ENCODE measurements at places on chromosomes 6 and 20.

GRCh38 chr6:13760307-13761304, 49.0 kb upstream of the RANBP9 start:
- no peaks in the 10 kb centered on the region for H3K36me3 ChIP-seq
- no peak overlapping the region for H3K27ac ChIP-seq
- peaks cover 2% of the 10 kb centered on the region for H3K27me3 ChIP-seq
- H3K4me1 ChIP-seq = peaks cover 2% of the 10 kb centered on the region

DNA sequence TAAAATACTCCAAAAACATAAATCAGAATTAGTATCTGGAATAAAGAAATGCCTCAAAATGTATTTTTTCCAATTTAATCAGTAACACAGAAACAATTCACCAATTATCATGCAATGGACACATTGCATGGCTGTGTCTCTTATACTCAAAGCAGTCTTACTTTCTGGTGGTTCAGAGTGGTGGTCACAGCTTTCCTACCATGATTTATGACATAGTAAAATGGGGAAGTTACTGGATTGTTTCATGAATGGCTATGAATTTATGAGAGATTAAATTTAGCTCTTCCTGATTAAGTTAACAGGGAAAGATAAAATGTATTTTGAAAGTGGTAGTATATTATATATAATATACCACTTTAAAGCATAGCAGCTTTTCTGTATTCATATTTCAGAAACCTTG, 331.5 kb upstream of the MAP3K7 start:
- H3K4me1 ChIP-seq = no peaks in the 10 kb centered on the region
- no peaks in the 10 kb centered on the region for H3K27me3 ChIP-seq
- H3K4me3 ChIP-seq = no peak overlapping the region
- no peak overlapping the region for H3K27ac ChIP-seq
- peaks cover 8% of the 10 kb centered on the region for H3K36me3 ChIP-seq
- DNase-seq = no peak

GRCh38 chr20:63520934-63521601, 503 bp downstream of the PPDPF start:
- peak overlapping the region; percentile 91 for H3K4me3 ChIP-seq
- DNase-seq = peak; percentile 82
- peak overlapping the region; percentile 84 for H3K27ac ChIP-seq
- H3K36me3 ChIP-seq = peaks cover 3% of the 10 kb centered on the region
- H3K4me1 ChIP-seq = peaks cover 5% of the 10 kb centered on the region

DNA sequence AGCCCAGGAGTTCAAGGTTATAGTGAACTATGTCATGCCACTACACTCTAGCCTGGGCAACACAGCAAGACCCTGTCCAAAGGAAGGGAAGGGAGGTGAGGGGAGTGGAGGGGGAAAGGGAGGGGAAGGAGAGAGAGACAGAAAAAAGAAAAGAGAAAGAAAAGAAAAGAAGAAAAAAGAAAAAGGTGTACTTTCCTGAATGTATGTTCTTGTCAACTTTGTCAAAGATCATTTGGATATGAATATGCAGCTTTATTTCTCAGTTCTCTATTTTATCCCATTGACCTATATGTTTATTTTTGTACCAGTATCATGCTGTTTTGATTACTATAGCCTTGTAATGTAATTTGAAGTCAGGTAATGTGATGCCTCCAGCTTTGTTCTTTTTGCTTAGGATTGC, 30.9 kb upstream of the FKBP1C start:
- H3K36me3 ChIP-seq = no peaks in the 10 kb centered on the region
- no peak overlapping the region for H3K27ac ChIP-seq
- DNase-seq = no peak
- H3K4me3 ChIP-seq = no peak overlapping the region
- no peaks in the 10 kb centered on the region for H3K27me3 ChIP-seq

- H3K4me1 ChIP-seq = peaks cover 44% of the 10 kb centered on the region
- peak overlapping the region; percentile 38 for H3K4me3 ChIP-seq
- H3K27ac ChIP-seq = peak overlapping the region; percentile 59
- peaks cover 3% of the 10 kb centered on the region for H3K27me3 ChIP-seq
- no peaks in the 10 kb centered on the region for H3K36me3 ChIP-seq
These were observed 104.1 kb upstream of the TRAF3IP2 start for GRCh38 chr6:111709615-111710398.

DNA sequence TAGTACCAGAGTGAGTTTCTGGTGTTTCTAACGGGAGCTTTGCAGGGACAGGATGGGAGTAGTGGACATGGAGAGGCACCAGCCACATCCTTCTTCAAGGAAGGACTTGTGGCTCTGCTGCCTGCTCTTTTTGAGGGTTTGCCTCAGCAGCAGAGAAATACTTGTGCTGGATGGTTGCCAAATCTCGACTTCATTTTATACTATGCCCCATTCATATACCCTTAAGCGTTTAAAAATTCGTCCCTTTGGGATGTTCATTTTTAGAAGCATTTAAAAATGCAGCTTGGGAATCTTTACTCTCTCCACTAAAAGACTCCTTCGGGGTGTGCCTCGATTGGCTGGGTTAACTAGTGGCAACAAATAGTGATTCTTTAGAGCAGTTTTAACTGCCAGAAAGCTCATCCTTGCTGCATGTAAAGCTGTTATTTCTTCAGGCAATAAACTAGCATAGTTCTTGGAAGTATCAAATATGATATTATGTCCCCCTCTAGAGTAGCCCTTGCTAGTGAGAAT, 126.5 kb upstream of the B3GAT2 start:
- no peaks in the 10 kb centered on the region for H3K4me1 ChIP-seq
- no peaks in the 10 kb centered on the region for H3K27me3 ChIP-seq
- DNase-seq = no peak
- H3K4me3 ChIP-seq = no peak overlapping the region
- no peak overlapping the region for H3K27ac ChIP-seq

Measured in glutamatergic neuron (in vitro differentiated cells).